Heart left ventricle (tissue), 16 donors: ENCODE measurements at places on chromosomes 13 and 19. TPM values are rescaled to one million over a fixed set of nuclear protein-coding genes. Genes with fewer than 3 reads are reported as not detected.

PSG11 gene
- total RNA-seq: not detected

DNA sequence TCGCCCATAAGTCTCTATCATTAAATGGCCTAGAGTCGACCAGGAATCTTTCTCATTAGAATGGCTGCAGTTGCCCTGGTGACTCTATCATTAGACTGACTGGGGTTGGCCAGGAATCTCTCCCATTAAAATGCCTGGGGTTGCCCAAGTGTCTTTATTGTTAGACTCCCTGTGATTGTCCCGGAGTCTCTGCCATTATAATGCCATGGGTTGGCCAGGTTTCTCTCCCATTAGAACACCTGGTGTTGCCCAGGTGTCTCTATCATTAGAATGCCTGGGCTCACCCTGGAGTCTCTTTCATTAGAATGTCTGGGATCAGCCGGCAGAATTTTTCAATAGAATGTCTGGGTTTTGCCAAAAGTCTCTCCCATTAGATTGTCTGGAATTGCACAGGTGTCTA is 1459.3 kb downstream of the UQCRFS1 start:
- H3K36me3 ChIP-seq: no peaks in the 10 kb centered on the region
- H3K27me3 ChIP-seq: no peaks in the 10 kb centered on the region
- H3K27ac ChIP-seq: no peak overlapping the region
- H3K4me1 ChIP-seq: peaks cover 4% of the 10 kb centered on the region
- DNase-seq: no peak
- no peak overlapping the region for H3K4me3 ChIP-seq

DNA sequence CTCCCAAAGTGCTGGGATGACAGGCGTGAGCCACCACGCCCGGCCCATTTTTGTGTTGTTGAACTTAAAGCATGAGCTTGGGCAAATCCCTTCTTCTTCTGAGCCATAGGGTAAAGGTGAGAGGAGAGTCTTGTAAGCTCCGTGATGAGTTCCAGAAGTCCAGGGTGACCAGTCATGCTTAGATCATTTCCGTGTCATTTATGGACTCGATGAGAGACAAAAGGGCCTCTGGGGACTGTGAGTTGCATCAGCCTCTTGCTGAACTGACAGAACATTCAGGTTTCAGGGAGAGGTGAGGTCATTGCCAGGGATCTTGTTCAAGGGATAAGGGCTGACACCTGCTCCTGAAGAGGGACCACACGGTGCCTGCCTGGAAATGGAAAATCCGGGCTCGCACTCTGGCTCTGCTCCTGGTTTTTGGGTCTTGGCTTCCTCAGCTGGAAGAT is 53.6 kb downstream of the GADD45B start:
- no peaks in the 10 kb centered on the region for H3K27me3 ChIP-seq
- no peak for DNase-seq
- no peak overlapping the region for H3K4me3 ChIP-seq
- H3K36me3 ChIP-seq: no peaks in the 10 kb centered on the region

DNA sequence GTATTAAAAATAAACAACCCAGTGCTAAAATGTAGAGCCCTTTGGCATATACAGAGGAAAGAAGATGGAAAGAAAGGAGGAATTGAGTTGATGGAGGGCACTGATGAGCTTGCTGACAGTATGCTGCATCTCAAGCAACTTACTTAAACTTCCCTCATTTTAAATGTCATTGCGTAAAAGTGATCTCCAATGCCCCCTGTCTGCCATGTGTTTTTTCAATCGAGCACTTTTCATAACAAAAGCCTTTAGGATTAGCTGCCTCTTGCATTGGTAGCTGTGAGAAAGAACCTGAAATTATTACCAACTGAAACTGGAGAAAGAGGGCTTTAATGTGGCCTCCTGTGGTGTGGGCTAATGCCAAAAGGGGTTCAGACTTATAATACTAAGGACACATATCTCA is 541.6 kb downstream of the SUCLA2 start:
- no peaks in the 10 kb centered on the region for H3K4me1 ChIP-seq

IL12RB1 gene
- total RNA-seq: 0.40 TPM

DNA sequence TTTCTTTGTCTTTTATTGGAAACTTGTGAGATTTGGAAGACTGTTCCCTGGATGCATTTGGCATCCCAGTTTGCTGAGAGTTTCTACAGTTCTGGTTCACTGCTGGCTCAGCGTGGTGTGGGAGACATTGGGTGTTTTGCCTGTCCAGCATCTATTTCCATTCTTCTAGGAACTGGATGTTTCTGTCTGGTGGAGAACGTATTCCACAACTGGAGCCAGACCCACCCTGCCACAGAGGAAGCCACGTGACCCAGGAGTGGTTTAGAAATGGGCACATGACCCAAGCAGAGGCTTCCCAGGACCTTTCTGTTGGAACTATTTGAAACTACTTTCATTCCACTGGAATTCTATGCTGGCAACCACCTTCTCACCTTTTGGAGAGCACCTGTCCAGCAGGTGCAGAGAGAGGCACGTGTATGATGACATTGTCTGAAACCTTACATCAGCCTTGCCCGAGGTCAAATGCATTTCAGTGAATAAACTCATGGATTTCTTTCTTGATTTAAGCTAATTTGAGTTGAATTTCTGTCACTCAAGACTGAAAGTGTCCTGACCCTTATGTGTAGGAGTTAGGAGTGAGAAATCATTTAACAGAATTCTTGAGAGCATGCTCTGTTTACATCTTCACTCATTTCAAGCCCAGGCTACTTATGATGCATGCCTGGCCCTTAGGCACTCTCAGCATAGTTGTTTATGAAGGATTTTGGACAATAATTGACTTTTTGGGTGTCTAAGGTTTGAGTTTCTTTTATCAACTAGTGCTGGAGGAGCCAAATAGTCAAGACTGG is 121.8 kb downstream of the AKAP11 start:
- no peaks in the 10 kb centered on the region for H3K4me1 ChIP-seq
- no peaks in the 10 kb centered on the region for H3K36me3 ChIP-seq
- H3K27me3 ChIP-seq: no peaks in the 10 kb centered on the region

GRCh38 chr13:108082481-108082880 is 132.9 kb downstream of the LIG4 start:
- H3K4me3 ChIP-seq: no peak overlapping the region
- no peaks in the 10 kb centered on the region for H3K4me1 ChIP-seq
- no peak for DNase-seq
- H3K27ac ChIP-seq: no peak overlapping the region
- no peaks in the 10 kb centered on the region for H3K27me3 ChIP-seq
- H3K36me3 ChIP-seq: no peaks in the 10 kb centered on the region

DNA sequence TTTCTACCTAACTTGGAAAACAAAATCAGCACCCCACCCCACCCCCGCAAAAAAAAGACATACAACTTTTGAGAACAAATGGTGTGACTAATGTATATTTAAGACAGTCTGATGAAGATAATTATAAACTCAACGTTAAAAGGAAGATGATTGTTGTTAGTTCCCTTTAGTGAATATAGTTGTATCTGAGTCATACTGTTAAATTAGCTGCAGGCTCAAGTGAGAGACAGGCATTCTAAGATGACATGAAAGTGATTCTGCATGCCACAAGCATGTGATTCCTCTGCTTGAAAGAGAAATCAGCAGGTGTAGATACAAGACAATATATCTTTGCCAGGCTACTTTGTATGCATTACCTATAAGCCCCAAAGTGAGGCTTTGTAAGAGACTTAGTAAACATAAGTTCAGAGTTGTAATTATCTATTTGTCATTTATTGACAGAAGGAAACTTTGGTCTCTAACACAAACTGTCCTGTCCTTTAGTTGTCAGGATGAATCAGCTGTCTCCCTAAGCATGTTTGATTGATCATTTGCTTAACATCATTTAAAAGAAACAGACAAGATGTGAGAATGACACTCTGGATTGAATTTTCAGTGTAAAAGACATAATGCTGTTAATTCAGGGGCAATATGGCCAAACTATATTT is 319.4 kb upstream of the HTR2A start:
- H3K36me3 ChIP-seq: no peaks in the 10 kb centered on the region
- H3K4me3 ChIP-seq: no peak overlapping the region
- DNase-seq: no peak
- no peaks in the 10 kb centered on the region for H3K4me1 ChIP-seq
- H3K27me3 ChIP-seq: no peaks in the 10 kb centered on the region

- no peak for DNase-seq
- H3K36me3 ChIP-seq: no peaks in the 10 kb centered on the region
- H3K27me3 ChIP-seq: no peaks in the 10 kb centered on the region
- peaks cover 21% of the 10 kb centered on the region for H3K4me1 ChIP-seq
- H3K27ac ChIP-seq: no peak overlapping the region
- no peak overlapping the region for H3K4me3 ChIP-seq
Observed at GRCh38 chr19:16296713-16297112, 27.9 kb upstream of the KLF2 start.

ZNF418 gene
- 17.0 TPM for total RNA-seq

JAK3 gene
- 1.8 TPM for total RNA-seq
